ENCODE measurements at places on chromosomes 3 and 15.

DNA sequence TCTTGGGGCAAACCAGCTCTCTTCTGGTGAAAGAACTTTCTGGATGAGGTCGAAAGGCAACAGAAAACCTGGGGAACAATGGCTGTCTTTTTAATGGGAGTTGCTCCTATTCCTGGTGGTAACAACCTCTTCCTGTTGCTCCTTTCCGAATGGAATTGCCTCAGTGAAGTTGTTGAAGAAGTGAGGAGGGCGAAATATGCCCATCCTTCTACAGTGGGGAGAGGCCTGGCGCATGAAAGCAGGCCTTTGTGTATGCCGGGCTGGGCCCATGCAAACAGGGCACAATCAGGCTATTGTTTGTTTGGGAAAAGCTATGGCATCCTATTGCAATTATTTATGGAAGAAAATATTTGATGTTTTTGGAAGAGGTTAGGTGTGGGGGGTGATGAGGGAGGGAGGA lies 166.9 kb downstream of the IGF1R start:
- no peak for DNase-seq

- no peak for DNase-seq
Measured at GRCh38 chr3:43194069-43194468, 88.2 kb upstream of the POMGNT2 start.

- no peak for DNase-seq
Measured at GRCh38 chr3:143226678-143227291, 107.2 kb downstream of the CHST2 start.

- DNase-seq, result no peak
Measured at GRCh38 chr15:99057020-99057419, 47.9 kb upstream of the SYNM start.

DNA sequence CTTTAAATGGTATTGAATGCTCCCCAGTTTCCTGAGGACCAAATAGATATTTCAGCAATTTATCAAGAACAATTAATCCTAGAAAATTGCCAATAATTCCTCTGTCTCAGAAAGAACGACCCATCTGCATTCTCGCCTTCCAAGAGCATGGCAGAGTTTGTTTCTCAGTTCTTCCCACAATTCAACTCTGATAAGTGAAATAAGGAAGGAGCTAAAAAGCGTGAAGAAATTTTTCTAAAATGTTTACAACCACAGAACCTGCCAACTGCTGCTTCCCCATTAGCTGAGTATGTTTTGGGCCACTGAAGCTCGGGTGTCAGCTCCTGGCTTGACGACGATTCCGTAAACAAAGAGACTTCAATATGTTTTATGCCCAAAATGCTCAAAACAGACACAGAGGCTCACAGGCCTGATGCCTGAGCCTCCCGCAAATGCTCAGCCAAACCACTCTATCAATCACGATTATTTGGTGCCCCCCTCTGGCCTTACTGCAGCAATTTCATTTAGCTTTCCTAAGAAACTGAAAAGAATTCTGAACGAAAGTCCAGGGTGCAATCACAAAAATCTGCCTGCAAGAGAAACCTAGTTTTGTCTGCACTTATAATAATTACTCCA lies 259.2 kb upstream of the CCDC54 start:
- peak; percentile 89 for DNase-seq

- DNase-seq, result no peak
Measured at GRCh38 chr3:117400303-117400702, 690.7 kb downstream of the TUSC7 start.
